ENCODE measurements at places on chromosomes 6 and 20.

DNA sequence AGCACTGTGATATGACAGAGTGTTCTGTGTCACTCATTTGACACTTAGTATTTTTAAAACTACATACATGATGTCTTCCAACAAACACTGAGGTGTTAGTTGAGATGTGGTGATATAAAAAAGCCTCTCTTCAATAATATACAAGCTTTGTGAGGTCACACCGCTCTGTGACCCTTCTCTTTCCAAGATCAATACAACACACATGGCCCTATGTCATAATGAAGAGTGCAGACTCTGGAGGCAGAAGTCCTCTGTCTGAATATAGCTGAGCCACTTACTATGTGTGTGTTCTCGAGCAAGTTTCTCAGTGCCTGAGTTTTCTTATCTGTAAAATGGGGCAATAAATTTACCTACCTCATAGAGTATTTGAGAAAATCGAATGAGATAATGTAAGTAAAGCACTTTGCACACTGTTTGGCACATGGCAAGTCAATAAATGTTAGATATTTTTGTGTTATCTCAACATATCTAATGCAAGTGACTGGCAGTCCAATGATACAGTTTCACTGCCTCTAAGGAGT, 499.0 kb upstream of the MARCKS start:
- DNase-seq: no peak

- no peak for DNase-seq
Measured at GRCh38 chr20:14406495-14406894, 69.1 kb upstream of the FLRT3 start.

- no peak for DNase-seq
Measured at GRCh38 chr6:37314487-37315156, 39.2 kb upstream of the RNF8 start.

- no peak for DNase-seq
Measured at GRCh38 chr6:128275681-128276080, 244.7 kb downstream of the PTPRK start.

GRCh38 chr6:22332711-22333110, 35.9 kb upstream of the PRL start:
- DNase-seq: no peak

- peak; percentile 10 for DNase-seq
Measured at GRCh38 chr20:54433636-54434035, 41.8 kb upstream of the DOK5 start.

GRCh38 chr6:123980311-123980710, 176.6 kb downstream of the NKAIN2 start:
- DNase-seq: no peak

- DNase-seq: no peak
Measured at GRCh38 chr6:131768964-131769363, 38.9 kb upstream of the ENPP1 start.

DNA sequence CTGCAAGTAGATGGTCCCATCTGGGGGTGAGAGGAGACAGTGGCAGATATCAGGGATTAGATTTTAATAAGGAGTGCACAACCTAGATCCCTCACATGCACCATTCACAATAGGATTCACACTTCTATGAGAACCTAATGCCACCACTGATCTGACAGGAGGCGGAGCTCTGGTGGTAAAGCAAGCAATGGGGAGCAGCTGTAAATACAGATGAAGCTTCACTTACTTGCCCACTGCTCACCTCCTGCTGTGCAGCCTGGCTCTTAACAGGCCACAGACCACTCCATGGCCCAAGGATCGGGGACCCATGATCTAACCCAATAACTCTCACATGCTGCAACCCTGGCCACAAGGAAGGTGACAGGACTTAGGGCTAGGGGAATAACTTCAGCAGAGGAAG, 75.4 kb downstream of the ZNF133 start:
- DNase-seq: no peak
